ENCODE measurements at places on chromosomes 7 and 10.

GRCh38 chr7:10657837-10658236 is 315.8 kb upstream of the PHF14 start:
- no peak for DNase-seq

DNA sequence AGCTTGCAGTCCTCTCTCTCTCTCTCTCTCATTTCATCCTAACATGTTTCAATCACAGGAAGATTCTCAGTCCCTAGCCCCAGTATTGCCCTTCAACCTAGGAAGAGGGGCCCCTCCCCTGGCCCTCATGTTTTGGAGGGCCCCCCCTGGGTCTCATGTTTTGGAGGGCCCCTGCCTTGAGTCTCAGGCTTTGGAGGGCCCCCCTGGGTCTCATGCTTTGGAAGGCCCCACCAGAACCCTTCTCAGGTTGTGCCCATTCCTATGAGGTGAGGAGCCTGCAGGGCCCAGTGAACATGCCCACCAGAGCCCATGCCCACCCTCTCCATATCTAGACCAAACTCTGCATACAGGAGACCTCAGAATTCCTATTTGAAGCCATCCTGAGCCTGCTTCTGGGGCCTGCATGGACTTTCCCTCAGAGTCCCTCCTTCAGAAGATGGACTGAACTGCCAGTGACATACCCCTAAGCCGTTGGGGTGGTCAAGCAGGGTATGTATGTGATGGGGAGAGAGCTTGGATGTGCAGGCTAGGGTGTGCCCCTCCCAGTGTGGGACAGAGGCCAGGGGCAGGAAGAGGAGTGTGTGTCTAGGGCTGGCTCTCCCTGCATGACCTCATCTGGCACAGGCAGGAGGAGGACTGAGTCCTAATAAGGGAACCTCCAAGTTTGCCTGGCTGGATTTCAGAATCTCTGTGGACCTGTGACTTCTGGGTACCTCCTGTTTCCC is 8.1 kb upstream of the VDAC2 start:
- no peak for DNase-seq

DNA sequence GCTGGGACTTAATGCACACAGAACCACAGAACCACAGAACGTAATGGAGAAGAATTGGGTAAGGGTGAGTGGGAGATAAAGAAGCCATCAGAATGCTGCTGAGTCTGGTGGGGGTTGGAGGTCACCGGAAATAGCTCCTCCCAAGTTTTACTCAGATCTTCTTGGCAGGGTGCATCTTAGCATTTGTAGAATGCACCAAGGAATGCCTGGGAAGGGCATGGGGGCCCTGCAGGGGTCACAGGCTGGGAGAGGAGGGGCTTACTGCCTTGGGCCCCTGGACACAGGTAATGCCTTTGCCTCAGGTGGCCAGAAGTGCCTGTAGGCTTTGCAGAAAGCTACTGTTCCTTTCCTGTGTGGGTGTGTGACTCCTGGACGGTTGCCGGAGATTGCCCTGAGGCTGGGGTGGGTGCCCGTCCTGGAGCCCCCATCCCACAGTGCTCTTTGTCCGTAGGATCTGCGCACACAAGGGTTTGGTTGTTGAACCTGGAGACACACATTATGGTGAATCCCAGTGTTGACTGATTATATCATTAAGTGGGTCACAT is 55.1 kb downstream of the MGMT start:
- no peak for DNase-seq

DNA sequence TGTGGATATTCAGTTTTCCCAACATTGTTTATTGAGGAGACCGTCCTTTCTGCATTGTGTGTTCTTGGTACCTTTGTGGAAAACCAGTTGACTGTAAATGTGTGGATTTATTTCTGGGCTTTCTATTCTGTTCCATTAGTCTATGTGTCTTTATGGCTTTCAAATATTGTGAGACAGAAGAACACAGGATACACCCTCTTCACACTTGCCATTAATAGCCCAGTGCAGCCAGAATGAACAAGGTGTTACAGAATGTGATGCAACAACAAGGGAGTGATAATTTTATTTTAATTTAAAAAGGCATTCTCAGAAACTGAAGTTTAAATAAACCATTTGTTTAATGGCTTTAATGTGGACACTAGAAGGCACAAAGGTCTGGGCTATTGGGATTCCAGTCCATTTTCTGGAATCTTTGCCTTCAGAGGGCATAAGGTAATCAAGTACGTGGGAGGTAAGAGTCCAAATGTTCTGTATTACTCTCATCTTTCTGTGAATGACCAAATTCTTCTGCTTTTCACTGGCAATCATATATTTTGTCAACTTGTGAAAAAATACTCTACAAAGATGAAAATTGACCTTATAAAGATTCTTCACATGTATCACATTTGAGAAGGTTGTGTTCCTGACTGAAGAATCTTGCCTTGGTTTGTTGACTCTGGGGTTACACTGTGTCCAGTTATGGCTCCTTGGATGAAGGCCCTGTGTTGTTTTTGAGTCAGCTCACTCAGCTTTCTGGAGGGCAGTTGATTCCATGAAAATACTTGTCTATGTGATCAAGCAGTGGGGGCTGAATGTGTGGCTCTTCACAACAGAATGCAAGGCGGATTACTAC is 962.7 kb downstream of the LRMDA start:
- DNase-seq: no peak

- no peak for DNase-seq
These were observed 73.2 kb downstream of the SFMBT2 start for GRCh38 chr10:7337431-7338171.

DNA sequence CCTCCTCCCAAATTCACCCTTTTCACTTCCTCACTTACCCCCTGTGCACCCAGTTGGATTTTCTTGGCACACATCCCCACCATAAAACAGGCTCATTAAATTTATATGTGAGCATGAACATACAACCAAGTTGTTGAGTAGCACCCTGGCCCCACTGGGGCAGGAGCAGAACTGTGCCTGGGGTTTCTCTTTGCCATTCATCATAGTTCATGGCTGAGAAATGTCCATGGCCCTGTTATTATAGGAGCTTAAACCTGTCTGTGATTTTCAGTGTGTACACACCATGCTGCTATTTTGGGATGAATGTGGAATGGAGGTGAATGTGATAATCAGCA is 618.8 kb downstream of the LRMDA start:
- no peak for DNase-seq

DNA sequence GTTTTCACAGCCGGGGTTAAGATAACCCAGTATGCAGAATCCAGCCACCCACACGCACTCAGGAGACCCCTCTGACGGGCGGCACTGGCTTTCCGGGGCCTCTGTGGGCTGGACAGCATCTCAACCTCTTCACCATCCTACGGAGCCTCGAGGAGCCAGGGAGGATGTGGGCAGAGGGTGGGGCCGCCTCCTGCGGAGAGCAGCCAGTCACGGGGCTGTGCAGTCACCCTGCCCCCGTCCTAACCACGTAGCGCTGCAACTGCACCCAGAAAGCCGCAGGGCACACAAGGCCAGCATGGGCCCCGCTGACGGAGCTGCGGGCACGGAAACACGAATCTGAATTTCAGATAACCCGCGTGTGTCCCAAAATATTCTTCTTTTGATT is 270.3 kb downstream of the ELFN1 start:
- peak; percentile 90 for DNase-seq

DNA sequence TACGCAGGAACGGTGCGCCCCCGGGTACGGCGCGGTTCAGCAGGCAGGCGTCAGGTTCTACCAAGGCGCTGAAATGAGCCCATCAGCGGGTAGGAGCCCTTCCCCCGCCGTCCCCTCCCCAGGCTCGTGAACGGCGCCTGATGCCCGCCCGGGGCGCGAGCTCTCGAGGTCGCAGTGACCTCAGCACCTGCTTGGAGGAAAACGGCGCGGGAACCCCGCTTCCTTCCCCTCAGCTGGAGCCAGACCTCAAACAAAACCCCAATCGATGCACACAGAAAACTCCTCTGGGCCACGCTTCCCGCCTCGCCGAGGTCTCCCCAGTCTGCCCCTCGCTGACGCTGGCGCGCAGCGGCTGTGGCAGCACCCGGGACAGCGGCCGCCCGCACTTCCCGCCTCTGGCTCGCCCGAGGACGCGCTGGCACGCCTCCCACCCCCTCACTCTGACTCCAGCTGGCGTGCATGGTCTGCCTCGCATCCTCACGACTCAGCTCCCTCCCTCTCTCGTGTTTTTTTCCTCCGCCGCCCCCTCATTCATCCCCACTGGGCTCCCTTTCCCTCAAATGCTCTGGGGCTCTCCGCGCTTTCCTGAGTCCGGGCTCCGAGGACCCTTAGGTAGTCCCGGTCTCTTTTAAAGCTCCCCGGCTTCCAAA is 514 bp upstream of the GAD2 start:
- no peak for DNase-seq

GRCh38 chr7:32577421-32577820 is 82.1 kb downstream of the AVL9 start:
- no peak for DNase-seq

GRCh38 chr10:75592791-75593643 is 161.6 kb downstream of the LRMDA start:
- DNase-seq: no peak

DNA sequence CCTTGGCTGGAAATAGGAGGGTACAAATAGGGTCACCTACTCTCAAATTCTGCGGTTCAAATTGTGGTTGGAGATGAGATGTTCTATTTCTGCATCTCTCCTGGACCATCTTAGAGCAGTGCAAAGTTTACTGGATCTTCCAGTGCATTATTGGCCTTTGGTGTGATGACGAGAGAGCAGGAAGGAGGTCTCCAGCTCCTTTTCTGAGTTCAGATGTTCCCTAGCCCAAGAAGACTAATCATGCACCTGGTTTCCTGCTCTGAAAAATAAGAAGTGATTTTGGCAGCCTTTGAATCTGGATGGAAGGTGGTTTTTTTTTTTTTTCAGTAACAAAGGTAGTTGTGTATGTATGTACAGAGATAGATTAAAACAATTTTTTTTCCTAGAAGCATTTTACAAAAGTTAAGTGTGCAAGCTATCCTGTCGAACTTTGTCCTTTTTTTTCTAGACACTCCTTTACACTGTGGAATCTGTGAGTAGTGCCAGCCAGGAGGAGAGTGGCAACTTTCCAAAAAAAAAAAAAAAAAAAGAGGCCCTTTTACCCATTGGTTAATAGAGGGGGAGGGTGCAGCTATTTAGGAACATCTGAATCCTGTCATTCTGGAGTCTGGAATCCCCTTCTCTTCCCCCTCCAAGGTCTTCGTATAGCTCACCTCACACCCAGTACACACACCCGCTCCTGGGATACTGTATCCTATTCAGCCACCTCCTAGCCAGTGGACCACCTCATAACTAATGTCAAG is 26.3 kb downstream of the PAPSS2 start:
- no peak for DNase-seq

GRCh38 chr10:114301177-114301576 is 62.1 kb downstream of the VWA2 start:
- no peak for DNase-seq

GRCh38 chr7:51309361-51310130 is 7.1 kb downstream of the COBL start:
- no peak for DNase-seq

DNA sequence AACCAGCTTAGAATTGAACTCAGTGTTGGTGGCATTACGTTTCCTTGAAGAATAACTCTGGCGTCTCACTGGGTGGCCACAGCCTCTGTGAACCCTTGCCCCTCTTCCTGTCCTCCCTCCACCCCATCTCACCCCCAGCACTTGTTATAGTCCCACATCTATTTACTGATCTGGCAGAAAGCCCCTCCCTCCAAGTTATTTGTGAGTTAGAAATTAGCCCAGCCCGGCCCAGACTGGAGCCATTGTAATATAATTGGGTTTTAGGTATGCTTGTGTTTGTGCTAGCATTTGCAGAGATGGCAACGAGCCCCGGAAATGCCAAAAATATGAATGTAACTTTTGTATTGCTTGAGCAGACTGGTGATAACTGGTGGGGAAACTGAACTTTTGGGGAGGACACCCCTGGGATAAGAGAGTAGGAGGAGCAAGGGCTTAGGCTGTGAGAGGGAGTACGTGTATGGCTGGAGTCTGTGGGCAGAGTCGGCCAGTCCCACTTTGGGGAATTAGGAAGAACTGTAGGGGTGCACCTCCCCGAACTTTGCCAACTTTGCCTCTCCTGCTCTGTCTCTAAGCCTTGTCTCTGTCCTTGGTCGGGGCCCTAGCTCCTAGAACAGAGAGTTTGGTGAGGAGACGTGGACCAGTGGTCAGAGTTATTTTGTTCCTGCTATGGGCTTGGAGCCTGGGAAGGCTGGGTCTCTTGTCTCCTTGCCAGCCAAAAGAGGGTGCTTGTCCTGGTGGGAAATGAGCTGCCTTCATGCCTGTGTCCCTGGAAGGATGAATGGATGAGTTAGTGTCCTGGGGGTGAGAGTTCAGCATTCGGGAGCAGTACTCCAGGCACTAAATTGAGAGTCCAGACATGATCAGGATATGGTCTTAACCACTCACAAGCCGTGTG is 19.3 kb upstream of the TRIM8 start:
- no peak for DNase-seq

- no peak for DNase-seq
These were observed 35.8 kb upstream of the PIP4K2A start for GRCh38 chr10:22750131-22750530.

DNA sequence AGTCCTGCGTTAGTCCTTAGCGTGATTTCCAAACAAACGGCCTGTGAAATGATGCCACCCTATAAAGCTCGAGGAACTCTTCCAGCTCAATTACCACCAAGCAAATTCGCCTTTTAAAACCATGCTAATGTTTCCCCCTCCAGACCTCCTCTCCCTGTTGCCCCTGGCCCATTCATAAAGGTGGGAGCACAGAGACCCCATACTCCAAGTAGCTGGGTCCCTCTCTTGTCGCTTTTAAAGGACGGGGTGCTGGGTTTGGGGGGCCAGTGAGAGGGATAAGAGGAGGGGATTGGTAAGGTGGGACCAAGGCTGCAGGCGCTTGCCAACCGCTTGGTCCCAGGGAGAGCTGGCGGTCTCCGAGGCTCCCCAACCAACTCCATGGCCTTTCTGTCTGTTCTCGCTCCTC is 1.2 kb downstream of the HMX2 start:
- DNase-seq: no peak

All from effector CD4-positive, alpha-beta T cell (primary cell).